Mucosa of descending colon (tissue), 3 donors: ENCODE measurements at places on chromosomes 4 and X. TPM values are rescaled to one million over a fixed set of nuclear protein-coding genes. Genes with fewer than 3 reads are reported as not detected.

- no peak for DNase-seq
Measured at GRCh38 chr4:102596532-102596931, 95.4 kb downstream of the NFKB1 start.

- no peak for DNase-seq
Measured at GRCh38 chrX:41722816-41723618, 964 bp upstream of the GPR82 start.

FAM9C gene
- total RNA-seq = not detected

DNA sequence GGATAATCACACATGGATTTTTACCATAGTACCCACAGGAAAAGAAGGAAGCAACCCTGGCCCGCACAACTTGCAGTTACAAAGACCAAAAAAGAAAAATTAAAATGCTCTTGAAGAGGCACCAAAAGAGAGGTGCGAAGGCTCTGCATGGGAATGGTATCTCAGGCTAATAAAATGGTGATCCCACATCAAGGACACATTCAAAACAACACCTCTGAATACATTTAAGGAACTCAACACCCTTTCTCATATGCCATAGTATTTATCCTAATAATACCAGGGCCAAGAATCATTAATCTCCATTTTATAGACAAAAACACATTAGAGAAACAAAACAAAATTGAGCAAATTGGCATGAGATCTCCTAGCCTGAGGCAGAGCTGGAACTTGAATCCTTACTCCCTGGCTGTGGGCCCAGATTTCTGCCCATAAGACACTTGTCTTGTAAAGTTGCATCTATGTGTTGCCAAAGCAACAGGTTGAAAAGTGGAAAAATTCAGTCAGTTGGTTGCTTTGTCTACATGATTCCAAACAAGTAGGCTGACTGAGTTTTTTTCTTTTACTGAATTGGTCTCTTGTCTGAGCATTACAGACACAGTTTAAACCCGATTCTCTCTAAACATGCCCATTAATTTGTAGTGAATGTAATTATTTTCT lies 33.5 kb downstream of the GUCY2F start:
- DNase-seq = no peak

TREX2 gene
- total RNA-seq = 1.2 TPM

GRCh38 chr4:10077076-10077475 lies 39.5 kb downstream of the WDR1 start:
- no peak for DNase-seq

DNA sequence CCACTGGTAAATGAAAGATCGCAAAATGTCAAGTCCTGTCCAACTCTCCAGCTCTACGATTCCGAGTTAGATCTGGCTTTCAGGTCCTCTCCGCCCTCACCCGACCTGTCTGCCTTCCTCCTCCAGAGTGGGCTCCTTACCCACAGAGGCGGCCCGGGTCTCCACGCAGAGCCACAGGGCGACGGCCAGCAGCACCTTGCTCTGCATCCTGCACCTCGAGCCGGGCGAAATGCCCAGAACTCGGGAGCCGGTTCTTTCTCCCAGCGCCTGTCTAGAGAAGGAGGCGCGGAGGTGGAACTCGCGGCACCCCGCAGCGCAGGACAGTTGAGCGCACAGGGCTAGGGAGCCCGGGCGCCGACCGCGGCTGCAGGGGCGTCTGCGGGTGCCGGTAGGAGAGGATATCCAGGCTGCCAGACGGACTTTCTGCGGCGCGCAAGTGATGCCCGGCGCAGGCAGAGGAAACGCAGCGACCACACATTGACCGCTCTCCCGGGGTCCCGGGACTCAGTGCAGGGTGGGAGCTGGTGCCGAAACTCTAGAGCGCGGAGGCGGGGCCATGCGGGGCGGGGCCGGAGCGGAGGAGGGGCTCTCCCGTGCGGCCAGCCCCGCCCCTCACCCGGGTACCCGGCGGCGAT lies at the start of gene KDR:
TSS of gene KDR (minus strand) at position 509 of the 635 bp plus-strand sequence. CDS start at position 207, 302 bp downstream.
- DNase-seq = peak; percentile 53

TIMM8A gene
- total RNA-seq = 17.7 TPM

PDGFRA gene
- 110 TPM for total RNA-seq

GRCh38 chr4:141771889-141772830 lies 135.8 kb downstream of the IL15 start:
- no peak for DNase-seq

- no peak for DNase-seq
Measured at GRCh38 chr4:145815626-145816025, 123.0 kb downstream of the ZNF827 start.

GRCh38 chr4:152462047-152462446 lies 73.8 kb downstream of the FBXW7 start:
- DNase-seq = no peak

DNA sequence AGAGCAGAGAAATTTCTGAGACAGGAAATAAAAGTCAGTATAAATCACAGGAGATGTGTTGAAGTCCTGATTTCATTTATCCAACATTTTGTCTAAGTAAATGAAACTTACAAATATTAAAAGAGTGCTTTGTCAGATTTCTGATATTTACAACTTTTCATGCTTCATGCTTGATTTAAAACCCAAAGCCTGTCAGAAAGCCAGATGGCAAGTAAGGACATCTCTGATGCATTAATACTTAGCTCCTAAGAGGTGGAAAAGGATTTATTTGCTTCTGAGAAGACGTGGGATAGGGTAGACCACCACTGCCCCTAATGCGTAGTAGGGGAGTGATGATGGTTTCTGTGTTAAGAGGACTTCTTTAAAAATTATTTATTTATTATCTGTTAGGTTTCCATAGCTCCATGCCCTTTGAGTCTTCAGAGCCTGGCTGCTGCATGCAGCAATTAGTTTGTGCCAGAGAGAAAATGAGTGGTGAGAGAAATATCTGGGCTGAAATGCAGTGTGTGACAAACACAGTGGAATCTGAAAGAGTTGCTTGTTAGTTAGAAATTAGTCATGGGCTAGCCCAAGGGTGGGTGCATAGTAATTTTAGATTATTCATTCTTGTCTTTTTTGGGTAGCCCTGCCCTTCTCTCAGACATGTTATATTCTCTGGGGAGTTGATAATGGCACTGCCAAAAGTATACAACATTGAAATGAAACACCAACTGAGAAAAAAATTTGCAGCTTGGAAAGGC lies 333.8 kb downstream of the C4orf33 start:
- no peak for DNase-seq

ADH1B gene
- total RNA-seq = 43.9 TPM
